Stimulated activated CD4-positive, alpha-beta T cell treated with anti-CD3 and anti-CD28 coated beads, Interleukin-15, amount 100 ng/mL, for 1 hour (primary cell): ENCODE measurements at places on chromosomes 4 and X.

DNA sequence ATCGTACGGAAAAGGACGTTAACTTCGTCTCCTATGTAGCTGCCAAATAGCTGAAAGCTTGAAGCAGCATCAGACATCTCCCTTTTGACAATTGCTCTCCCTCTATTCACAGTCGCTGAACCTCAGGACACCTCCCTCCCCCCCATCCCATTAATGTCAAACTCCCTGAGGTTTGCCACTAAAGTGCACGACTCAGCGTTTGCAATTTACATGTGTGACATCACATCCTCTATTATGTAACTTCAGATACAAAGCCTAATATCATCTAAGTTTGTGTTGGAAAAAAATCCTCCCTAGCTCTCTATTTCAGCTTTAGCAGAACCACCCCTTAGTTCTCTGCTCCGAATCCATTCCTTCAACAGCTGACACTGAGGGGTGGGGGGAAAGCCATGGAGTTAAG, 5.5 kb upstream of the NR3C2 start:
- no peak for DNase-seq

DNA sequence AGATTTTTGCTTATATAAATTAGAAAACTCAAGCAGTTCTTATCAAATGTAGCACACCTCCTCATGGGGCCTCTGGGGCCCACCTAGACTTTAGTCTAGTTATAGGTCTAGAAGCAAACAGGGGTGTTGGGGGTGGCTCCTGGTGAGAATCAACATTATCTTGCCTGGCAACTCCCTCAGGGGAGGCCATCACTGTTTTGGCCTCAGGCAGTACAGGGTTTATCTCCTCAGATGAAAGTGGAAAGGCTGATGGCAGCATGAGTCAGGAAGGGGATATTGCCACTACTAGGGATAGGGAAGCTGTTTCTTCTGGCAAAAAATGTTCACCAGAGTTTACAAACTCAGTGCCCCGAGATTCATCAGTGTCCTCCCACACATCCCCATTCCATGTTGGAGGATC, 232.4 kb upstream of the BMP3 start:
- DNase-seq, result no peak

DNA sequence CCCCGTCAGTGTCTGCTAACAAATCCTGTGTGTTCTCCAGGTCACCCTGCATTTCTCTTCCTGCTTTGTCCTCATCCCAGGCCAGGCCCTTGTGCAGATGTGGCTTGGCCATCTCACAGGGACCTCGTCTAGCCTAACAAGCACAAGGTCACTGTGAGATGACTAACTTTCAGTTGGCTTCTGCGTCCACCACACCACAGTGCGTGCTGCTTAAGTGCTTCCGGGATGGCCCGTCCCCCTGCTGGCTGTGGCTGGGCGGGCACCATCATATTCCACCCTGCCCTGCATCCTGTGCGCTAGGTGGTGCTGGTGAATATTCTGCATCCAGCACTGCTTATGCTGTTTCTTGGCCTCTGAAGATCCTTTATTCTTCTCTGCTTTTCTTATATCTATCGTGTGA, 33.8 kb downstream of the RBBP7 start:
- no peak for DNase-seq

DNA sequence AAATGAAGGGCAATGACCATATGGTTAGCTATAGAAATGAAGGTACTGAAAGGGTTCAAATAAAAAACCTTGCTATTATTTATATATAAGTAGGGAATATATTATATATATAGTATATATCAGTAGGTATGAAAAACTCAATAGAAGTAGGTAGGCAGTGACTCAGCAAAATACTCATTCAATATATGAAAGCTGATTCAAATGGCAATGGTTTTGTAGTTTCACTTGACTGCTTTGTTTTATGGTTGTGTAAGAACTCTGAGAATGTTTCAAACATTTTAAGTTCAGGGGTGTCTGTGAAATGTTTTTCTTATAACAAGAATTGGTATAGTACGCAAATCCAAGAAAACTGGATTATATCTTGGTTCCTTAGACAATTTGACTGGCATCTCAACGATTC, 4.1 kb downstream of the ZNF280C start:
- no peak for DNase-seq

GRCh38 chr4:148770848-148771247, 328.6 kb upstream of the NR3C2 start:
- no peak for DNase-seq

GRCh38 chr4:77450006-77450405, 155.6 kb upstream of the CXCL13 start:
- DNase-seq, result no peak

DNA sequence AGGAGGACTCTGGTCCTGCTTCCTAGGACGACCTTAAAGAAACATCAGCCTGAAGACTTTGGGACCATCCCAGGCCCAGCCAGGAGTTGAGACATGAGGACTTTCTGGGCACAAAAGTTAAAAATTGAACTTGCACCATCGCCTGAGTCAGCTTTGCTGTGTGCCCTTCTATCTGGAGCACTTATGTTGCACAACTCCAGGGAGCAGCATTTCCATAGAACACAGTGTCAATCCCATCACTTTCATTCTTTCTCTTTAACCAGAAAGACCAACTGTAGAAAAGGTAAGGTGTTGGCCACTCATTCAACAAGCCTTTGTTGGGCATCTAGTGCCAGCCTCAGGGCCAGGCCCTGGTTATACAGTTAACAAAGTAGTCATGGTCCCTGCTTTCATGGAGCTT, 8.6 kb upstream of the CLDN24 start:
- DNase-seq, result no peak

DNA sequence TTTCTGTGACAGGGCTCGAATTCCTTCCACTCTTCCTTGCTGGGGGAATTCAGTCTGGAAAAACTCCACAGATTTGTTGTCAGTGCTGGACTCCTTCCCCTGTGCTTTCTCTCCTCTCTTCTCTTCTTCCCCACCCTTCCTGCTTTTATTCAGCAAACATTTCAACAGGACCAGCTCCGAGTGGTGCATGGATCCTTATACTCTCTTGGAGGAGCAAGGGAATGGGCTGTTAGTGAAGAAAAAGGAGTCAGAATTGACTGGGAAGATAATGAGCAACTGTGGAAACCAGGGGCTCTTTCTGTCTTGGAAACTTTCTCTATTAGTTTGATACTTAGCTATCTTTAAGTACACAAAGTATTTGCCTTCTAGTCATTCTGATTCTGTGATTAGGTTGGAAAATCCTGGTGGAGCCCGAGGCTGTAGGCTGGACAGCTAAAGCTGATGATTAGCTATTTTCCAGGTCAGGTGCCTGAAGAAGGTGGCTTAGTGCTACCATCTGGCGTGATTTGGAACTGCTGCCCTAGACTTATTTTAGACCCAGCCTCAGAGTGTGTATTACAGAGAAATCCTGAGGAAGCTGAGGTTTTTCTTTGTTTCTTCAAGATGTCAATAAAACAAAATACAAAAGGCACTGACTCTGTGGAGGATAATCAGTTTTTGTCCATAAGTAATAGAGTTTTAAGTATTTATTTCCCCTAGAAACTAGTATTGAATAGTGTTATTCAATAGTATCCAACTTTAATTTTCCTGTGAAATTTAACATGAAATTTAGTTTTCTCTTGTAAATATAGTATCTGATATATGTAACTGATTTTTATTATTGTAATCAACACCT, 38.4 kb downstream of the NAP1L5 start:
- DNase-seq, result no peak

DNA sequence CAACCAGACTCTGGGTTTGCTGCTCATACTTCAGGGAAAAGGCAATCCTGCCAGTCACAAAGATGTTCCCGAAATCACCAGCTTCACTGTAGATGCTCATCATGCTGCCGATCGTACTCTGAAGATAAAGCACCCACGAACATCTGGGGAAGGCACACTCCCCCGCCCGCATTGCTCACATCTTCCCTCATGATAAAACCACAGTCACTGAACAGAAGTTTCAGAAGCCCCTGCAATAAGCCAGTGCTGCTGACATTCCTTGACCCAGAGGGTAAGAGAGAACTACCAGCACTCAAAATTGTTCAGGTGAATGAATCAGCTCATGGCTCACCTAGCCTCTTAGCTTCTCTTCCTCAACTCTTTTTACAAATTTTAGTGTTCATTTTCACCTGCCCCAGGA, 43.1 kb downstream of the SRPX2 start:
- no peak for DNase-seq

GRCh38 chr4:3238721-3239120, 10.2 kb upstream of the MSANTD1 start:
- no peak for DNase-seq

- no peak for DNase-seq
Observed at GRCh38 chrX:15815779-15816437, 25.6 kb downstream of the ZRSR2 start.

DNA sequence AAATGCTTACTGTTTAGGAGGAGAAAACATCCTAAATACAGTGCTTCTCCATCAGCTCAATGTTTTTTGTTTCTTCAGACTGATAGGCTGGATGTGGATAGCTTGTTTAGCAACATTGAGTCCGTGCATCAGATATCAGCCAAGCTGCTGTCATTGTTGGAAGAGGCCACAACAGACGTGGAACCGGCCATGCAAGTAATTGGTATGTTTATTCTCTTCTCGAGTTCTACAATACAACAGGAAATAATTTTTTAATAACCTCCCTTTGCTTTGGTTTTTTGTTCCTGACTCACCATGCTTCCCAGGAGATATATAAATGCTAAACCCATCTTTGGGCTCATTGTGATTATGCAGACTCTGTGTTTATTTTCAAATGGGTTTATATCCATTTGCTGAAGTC, 60.9 kb downstream of the ARHGEF38 start:
- DNase-seq, result no peak

- DNase-seq, result no peak
Observed at GRCh38 chr4:24529555-24529954, 54.8 kb downstream of the DHX15 start.

DNA sequence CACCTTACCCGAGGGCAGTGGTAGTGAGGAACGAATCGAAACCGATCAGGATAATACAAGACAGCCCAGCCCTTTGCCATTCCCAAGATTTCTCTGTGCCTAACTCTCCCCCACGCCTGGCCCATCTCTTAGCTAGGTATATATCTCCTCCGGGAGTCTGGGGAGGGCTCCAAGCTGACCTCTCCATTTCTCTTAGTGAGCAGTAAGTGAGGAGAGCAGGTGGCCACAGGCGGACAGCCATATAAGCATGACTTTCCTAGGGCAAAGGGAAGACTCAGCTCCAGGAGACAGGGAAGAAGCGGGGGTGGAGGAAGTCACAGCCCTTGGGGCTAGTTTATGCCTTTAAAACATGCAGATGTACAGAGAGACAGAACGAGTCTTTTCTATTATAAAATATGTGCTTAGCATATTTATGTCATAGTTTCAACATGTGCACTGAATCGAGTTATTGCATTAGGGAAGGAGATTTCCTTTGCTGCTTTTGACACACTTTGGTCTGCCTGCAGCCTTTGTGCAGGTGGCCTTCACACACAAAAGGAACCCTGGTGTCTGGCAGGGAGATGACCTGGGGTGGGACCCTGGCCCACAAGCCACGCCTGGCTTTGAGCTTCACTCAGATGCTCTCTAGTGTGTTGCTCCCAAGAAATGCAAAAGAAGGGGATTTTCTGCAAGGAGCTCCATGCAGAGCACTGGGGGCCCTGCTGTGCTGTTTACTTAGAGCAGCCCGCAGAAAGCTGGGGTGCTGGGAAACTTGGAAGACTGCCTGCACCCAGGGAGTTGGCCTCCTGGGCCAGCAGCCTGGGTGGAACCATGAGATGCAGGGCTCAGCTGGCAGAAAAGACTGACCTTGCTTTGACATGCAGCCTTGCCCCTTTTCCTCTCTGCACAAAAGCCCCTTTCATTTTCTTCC, 613.3 kb downstream of the BCOR start:
- DNase-seq, result no peak
